ENCODE measurements at places on chromosomes 6 and 20. TPM values are rescaled to one million over a fixed set of nuclear protein-coding genes. Genes with fewer than 3 reads are reported as not detected.

GRCh38 chr6:47162793-47163192 is 120.7 kb upstream of the ADGRF1 start:
- H3K36me3 ChIP-seq, result no peaks in the 10 kb centered on the region
- no peak for DNase-seq
- H3K27ac ChIP-seq, result no peak overlapping the region
- H3K27me3 ChIP-seq, result no peaks in the 10 kb centered on the region
- no peak overlapping the region for H3K4me3 ChIP-seq

SDC4 gene
- total RNA-seq, result 67.2 TPM

- no peaks in the 10 kb centered on the region for H3K27me3 ChIP-seq
- peak overlapping the region; percentile 27 for H3K4me3 ChIP-seq
- peak overlapping the region; percentile 97 for H3K27ac ChIP-seq
- no peak for DNase-seq
Observed at GRCh38 chr6:25971187-25971821, 8.7 kb downstream of the TRIM38 start.

GRCh38 chr6:98525860-98526259 is 308.5 kb upstream of the POU3F2 start:
- no peaks in the 10 kb centered on the region for H3K36me3 ChIP-seq
- H3K27ac ChIP-seq, result no peak overlapping the region
- peaks cover 15% of the 10 kb centered on the region for H3K27me3 ChIP-seq

GRCh38 chr6:154683756-154684523 is 49.3 kb upstream of the SCAF8 start:
- no peak overlapping the region for H3K27ac ChIP-seq
- DNase-seq, result no peak
- no peaks in the 10 kb centered on the region for H3K36me3 ChIP-seq
- H3K4me3 ChIP-seq, result no peak overlapping the region
- no peaks in the 10 kb centered on the region for H3K4me1 ChIP-seq

SLC13A3 gene
- 7.9 TPM for total RNA-seq

SIRPB2 gene
- total RNA-seq, result not detected

Measured in type B pancreatic cell (in vitro differentiated cells).